ENCODE measurements at places on chromosomes 5 and 9. TPM values are rescaled to one million over a fixed set of nuclear protein-coding genes. Genes with fewer than 3 reads are reported as not detected.
A peak's percentile ranks its signal among the peaks of the same experiment; 100 is the strongest.

FAM151B gene
- 1.7 TPM for total RNA-seq

- no peak for DNase-seq
Observed at GRCh38 chr5:145825751-145826180, 9.4 kb downstream of the PRELID2 start.

DNA sequence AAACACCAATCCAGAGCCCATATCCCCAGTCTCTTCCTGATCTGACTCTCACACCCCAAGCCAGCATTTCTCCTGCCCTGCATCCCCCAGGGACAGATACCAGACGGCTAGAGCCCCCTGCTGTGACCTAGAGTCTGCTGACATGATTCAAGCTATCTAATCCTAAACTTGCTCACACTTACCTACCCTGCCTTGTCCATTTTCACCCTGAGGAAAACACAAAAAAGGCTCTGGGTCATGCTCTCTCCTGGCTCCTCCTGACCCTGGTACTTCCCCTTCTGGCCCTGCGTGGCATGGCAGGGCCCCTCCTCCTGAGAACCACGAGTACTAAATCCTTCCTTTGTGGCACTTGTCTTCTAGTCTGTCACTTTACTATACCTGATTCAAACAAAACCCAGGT is 2.8 kb upstream of the ARRDC1 start:
- DNase-seq = no peak

DNA sequence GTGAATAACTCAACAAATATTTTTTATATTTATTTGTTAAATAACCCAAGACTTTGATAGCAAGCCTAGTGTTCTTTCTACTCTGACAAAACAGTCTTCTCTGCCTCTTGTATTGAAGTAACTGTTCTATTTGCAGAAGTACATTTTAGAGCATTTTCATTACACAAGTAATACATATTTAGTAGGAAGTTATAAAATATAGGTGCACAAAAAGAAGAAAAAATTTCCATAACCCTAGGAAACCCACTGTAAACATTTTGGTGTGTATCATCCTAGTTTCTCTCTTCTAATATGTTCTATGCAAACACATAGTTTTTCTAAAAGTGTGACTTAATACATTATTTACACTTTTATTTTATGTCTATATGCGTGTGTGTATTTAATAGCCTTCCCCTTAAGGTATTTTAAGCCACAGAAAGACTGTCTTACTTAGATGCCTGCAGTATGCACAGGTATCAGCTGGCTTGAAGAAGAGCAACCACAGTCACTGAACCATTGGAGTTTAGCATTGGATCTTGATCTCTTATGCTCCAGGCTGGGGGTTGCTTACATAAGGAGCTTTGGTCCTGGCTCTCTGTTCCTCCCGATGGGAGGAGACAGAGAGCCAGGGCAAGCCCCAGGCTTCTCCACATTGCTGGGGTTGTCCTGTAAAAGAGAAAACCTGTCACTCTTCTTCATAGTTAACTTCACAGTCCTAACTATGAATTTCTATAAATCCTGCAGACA is 3.8 kb downstream of the SELENOP start:
- DNase-seq = no peak

- DNase-seq = no peak
Observed at GRCh38 chr9:127635201-127635735, 23.2 kb downstream of the STXBP1 start.

DNA sequence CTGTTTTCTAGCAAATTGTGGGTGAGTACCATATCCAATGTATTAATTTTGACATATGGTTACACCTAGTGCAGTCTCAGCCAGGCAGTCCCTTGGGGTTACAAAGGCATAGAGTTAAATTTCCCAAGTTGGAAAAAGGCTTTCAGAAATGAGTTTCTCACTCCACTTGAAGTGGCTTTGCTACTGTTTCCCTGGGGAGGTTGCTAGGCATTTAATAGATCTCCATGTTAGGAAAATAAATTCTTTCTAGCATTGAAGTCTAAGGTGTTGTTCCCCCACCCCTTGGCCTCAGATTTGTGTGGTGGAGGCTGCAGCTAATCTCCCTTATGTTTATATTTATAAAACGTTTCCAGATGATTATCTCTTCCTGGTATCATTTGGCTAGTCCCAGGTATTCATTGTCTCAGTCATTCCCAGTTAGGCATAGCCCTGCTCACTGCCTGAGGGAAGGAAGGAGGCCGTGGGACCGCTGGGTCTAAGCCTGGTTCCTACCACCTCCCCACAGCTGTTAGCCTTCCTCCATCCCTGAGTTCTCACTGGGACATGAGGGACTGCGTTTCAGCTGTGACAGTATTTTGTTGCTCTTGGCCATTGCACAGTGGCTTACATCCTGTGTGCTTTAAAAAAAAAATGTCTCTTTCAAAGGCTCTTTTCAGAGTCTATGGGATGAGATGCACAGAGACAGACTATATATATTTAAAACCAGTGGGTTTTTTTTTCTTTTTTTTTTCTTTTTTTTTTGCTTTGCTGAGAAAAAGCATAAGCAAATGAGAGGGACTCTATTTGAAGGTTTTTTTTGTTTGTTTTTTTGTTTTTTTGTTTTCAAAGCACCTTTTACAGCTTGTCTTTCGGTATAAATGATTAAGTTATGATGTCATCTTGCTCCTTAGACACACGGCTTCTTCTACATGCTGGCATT is 121.5 kb downstream of the MAST4 start:
- DNase-seq = no peak

GRCh38 chr5:172424111-172424490 is 30.2 kb downstream of the SH3PXD2B start:
- no peak for DNase-seq

GRCh38 chr5:32654427-32654826 is 56.7 kb upstream of the NPR3 start:
- no peak for DNase-seq

GRCh38 chr5:10892147-10892910 is 131.3 kb upstream of the DAP start:
- DNase-seq = no peak

NPDC1 gene
- 137 TPM for total RNA-seq

DNA sequence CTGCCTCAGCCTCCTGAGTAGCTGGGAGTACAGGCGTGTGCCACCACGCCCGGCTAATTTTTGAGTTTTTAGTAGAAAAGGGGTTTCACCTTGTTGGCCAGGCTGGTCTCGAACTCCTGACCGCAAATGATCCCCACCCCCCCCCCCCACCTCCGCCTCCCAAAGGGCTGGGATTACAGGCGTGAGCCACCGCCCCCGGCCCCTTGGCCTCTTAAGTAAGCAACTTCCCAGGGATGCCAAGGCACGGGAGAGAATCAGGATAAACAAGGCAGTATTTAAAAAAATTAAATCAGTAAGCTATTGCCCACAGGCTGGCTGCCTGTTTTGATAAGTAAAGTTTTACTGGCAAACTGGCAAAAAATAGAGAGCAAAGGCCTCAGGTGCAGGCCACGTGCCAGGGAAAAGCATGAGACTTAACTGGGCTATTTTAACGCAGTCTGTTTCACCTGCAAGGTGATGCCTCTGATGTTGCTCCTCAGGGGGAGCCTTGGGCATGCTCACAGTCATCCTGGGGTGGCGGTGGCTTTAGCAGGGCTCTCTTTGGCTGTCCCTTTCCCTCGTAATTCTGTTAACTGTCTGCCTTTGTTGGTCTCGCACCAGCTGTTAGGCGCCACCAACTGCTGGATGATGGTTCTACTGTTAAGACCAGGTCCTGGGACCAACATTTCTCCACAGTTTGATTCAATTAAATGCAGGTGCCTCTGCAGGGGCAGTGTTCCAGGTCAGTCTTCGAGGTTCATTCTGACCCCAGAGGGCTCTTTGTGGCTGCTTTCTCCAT is 19.4 kb upstream of the RNF130 start:
- peak; percentile 55 for DNase-seq

- no peak for DNase-seq
Observed at GRCh38 chr5:170300361-170301013, 2.9 kb upstream of the LCP2 start.

DNA sequence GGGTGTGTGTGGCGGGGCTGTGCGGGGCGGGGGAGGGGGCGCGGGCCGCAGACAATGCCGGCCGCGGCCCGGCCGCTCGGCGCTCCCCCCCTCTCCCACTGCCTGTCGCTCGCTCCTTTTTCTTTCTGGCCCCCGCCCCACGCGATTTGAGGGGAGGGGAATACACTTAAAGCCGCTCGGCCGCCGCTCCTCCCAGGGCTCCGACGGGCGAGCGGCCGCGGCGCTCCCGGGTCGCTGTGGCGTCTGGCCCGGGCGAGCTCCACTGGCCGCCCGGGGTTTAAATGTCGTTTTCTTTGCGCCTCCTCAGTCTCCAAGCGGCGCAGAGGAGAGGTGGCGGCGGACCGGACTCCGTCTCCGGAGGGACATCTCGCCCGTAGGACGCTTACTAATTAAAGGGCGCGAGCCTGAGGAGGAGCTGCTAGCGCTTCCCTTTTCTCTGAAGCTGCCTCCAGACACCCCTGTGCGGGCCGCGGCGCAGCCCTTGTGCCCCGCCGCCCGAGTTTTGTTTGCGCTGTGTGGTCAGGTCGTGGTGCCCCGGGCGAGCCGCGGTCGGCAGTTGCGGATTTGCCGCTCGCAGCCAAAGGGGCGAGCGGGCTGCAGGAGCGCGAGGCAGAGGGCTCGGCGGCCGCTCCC is 1.4 kb downstream of the ZSWIM6 start:
- peak; percentile 35 for DNase-seq

CATSPER3 gene
- total RNA-seq = 0.68 TPM

- no peak for DNase-seq
Observed at GRCh38 chr5:124352312-124352711, 394.1 kb downstream of the ZNF608 start.

GRCh38 chr9:123251741-123252140 is 16.6 kb downstream of the STRBP start:
- no peak for DNase-seq
